ENCODE measurements at places on chromosomes 3 and 15.

- peak; percentile 56 for DNase-seq
Measured at GRCh38 chr3:122688996-122689395, 8.4 kb downstream of the PARP14 start.

DNA sequence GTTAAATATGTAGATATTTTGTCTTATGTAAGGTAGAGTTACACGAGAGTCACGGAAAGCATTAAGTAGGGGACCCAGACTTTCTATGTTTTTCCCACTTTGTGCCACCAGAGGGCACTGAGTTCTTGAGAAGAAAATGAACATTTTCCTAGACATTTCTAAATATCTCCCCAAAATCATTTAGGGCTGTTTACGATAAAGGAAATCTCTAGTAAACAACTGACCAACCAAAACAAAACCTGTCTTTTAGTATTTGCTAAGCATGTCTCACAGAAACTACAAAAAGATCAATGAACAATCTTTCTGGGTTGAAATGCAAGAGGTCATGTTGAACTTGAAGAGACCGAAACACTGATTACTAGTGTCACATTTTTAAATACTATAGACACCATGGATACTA lies 16.1 kb downstream of the POU1F1 start:
- DNase-seq = peak; percentile 66

DNA sequence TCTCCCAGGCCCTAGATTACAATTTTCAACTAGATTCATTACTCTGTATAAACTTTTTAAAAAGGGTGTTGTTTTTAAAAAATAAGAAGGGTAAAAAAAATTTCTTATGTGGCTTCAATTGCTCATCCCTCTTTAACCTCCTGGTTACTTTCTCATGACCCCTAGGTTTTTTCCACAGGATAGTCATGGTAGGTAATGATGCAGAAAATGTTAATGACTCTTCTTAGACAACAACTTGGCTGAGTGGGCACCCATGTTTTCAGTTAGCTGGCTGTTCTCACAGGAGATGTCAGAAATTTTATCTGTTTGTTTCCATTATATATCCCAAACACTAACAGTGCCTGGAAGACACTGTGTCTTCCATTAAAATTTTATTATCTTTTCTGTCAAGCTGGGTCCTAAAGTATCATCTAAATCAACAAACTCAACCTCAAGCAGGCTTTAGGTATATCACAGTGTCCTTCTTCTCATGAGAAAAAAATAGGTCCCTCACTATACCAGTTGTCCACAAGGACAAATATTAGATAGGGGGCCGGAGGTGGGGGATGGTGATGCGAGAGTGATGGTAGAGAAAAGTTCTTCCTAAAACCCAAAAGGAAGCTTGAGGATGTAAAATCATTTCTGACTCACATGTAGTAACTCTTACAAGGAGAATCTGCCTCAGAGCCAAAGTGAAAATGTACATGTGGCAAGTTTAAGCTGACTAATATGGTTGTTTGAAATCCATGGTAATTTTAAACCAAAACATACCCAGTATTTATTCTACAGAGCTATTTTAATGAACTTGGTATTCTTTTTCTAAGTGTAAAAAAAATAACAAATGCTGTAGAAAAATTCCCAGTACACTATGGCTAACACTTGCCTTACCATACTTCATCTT lies 43.3 kb downstream of the PLOD2 start:
- no peak for DNase-seq

- no peak for DNase-seq
Measured at GRCh38 chr3:28835751-28836150, 445.1 kb upstream of the RBMS3 start.

DNA sequence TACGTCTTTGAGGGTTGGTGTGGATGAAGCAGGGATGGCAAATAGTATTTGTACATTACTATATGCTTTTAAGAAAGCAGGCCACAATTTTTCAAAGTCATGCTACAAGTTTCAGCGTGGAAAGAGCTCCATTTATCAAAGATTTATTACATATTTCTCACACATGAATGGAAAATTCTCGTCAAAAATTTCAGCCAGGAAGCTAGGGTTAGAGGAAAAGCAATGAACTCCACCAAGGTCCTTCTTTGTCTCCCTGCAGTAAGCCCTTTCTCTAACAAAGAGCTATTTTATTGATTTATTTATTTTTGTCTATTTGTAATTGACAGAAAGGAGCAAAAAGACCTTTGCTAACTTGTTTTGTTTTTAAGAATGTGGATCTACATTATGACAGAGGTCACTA lies 7.5 kb upstream of the ZBTB20 start:
- DNase-seq = no peak
